ENCODE measurements at places on chromosomes 7 and 10.

- DNase-seq = no peak
Measured at GRCh38 chr7:136312592-136312991, 335.4 kb upstream of the MTPN start.

GRCh38 chr7:5238500-5238899 lies 44.2 kb upstream of the SLC29A4 start:
- DNase-seq = no peak

DNA sequence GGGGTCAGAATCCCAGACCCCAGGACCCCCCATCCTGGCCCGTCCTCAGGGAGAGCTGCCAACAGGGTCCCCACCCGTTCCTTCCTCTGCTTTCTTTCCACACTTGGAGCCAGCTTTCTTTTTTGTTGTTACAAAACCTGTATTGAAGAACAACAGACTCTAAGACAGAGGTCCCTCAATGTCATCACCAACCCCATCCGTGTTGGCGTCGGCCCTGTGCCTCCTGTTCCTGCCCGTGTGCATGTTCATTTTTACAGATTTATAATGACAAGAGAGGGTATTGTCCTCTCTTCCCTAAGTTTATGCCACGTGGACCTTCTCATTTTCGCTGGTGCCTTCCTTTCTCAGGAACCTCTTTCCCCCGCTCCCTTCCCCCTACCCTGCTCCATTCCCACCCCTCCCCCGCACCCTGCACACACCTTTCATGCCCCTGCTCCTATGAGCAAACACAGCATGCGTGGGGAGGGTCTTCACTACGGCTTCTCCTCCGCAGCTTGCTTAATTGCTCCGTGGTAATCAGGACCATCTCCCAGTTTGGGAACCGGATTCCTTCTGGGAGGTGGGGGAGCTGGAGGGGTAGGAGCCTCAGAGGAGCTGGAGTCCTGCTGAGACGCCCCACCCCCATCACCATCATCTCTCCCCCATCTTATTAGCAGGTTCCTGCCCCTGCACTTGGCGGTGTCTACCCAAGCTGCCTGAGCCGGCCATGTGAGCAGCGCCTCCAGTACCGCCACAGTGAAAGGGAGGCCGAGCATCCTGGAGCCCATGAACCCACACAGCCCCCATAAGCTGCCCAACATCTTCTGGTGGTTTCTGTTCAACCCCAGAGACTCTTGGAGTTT lies 88.0 kb upstream of the INSIG1 start:
- DNase-seq = no peak

DNA sequence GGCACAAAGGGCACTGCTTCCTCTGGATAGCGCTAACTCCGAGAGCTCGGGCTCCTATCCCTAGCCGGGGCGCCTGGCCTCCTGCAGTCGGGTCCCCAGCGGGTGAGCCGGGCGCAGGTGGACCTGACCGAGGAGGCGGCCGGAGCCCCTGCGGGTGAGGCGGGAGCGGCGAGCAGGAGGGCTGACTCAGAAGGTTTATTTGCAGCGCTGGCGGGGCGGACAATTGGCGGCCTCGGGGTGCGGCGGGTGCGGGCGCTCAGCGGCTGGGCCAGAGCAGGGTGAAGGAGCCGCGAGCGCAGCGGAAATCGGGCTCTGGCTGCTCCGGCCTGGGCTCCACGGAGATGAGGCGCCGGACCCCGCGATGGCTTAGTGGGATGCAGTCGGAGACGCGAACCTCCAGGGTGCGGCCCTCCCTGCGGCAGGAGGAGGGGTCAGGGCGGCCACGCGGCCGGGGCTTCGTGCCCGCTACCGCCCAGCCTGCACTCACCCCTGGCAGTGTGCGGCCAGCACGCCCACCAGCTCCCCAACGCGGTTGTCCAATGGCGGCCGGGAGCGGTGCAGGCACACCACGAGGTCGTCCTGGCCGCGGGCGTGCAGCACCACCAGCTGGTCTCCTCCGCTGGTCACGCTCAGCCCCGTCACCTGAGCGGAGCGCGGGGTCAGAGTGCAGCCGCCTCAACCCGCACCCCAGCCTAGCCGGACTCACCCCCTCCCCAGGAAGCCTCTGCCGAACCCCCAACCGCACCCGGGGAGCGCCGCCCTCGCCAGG lies 16.1 kb downstream of the MYO1G start:
- DNase-seq = peak; percentile 20

- DNase-seq = peak; percentile 64
Measured at GRCh38 chr7:39414224-39415035, 151.8 kb upstream of the YAE1 start.

DNA sequence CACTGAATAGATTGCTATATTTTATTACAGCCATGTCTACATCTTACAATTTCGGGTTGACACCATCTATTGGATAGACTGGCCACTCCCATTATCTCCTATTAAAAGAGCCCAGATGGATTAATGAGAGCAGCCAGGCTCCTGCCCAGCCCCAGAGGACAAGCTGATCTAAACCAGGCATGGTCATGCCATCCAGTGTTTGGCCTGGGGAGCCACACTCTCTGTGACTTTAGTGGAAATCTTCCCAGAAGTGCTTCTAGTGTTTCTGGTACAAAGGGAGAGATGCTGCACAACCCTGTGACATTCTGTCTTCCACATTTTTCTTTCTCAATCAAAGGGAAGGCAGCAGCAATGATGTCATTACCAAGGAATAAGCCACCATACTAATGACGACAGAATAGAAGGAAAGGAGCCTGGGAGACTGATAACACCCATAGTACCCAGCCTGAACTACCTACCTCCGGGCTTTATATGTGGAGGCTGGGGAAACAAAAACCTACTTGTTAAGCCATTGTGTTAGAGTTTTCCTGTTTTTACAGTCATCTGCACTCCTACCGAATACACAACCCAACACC lies 5.0 kb downstream of the NEBL start:
- DNase-seq = peak; percentile 8

DNA sequence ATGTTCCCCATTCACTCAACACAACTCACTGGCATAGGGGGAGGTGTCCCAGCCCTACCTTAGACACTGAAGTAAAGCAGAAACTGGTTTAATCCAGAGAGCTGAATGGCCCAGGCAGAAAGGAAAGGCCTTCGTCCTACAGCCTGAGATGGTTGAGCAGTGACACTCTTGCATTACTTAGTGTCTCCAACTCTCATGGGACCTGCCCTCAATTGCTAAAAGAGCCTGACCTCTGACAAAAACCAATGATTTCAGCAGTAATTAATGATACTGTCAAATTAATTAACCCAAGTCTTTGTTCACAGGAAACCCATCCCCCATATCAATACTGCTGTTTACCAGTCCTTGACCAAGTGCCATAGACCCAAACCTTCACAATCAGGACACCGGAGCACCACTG lies 48.6 kb downstream of the ICA1 start:
- DNase-seq = no peak

DNA sequence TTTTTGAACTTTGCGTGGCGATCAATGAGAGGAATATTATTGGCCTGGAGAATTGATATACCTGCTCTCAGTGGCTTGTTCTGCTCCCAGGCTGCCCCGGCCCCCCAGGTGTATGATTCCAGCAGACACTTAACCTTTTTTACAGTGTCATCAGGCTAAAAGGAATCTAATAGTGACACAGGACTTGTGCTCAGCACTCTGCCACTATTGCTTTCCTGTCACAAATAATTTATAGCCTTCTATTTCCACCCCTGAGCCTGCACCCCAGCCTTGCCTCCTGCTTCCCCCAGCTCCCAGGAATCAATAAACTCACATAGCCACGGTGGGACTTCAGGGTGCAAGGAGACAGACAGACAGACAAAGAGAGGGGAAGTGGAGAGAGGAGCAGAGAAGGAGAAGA lies 28.3 kb downstream of the PAX2 start:
- no peak for DNase-seq

- DNase-seq = peak; percentile 61
Measured at GRCh38 chr7:155669717-155670505, 25.4 kb downstream of the RBM33 start.

GRCh38 chr10:112955582-112956421 lies 5.8 kb downstream of the TCF7L2 start:
- DNase-seq = peak; percentile 89

DNA sequence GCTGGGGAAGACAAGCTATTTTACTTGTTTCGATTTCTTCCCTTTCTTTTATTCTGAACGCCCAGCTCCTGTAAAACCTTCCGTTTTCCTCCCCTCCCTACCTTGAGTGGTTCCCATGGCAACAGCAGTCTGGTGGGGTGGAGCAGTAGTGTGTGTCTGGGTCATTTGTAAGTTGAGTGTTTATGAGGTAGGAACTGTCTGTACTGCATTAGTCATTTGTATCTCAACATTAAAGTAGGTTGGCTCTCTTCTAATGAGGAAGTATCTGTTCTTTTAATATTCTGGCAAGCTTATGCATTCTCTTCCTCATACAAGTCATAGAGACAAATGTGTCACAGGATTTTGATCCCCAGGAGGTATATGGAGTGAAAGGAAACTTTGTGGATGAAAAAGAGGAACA lies 85.3 kb upstream of the CCDC6 start:
- DNase-seq = peak; percentile 51

- no peak for DNase-seq
Measured at GRCh38 chr7:100676501-100677306, 3.2 kb downstream of the GNB2 start.

- DNase-seq = no peak
Measured at GRCh38 chr10:95756809-95757684, 1.1 kb downstream of the ENTPD1 start.

- peak; percentile 60 for DNase-seq
Measured at GRCh38 chr7:44309271-44310091, 15.9 kb downstream of the CAMK2B start.

GRCh38 chr7:105621176-105621575 lies 39.9 kb upstream of the EFCAB10 start:
- no peak for DNase-seq

GRCh38 chr7:77205706-77206105 lies 6.1 kb upstream of the FGL2 start:
- DNase-seq = peak; percentile 49

DNA sequence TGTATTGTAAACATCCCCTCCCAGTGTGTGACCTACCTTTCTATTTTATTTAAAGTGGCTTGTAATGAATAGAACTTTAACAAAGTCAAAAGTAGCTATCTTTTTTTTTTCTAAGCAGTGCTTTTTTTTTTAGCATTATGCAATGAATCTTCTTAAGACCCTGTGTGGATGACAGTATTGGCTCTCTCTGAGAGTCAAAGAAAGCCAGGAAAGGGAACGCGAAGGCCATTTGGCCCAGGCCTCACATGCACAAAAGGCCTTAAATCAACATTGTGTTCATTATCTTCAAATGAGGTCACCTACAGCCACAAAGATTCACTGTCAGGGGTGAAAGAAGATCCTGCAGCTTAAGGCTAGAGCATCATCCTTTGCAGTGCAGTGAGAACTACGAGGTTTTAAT lies 721.5 kb downstream of the GRID1 start:
- DNase-seq = peak; percentile 6

GRCh38 chr10:50400694-50401093 lies 149.4 kb upstream of the ASAH2 start:
- no peak for DNase-seq

DNA sequence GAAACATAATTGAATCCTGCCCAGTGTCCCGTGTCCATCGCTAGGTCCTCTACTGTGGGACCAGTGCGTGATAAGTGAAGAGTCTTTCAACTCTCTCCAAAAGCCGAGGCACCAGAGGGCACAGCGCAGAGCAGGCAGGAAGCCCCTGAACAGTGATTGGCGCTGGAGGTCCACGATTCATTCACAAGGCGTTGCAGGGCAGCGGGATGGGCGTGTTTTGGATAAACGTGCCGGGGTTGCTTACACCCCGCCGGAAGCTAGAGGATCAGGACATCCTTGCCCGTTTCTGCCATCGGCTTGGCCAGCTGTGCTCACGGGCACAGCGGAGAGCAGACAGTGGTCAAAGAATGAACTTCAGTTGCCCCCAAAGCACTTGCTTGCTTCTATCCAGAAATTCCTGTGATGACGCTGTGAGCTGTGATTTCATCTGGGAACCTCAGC lies 86.0 kb upstream of the PFKP start:
- peak; percentile 40 for DNase-seq

- no peak for DNase-seq
Measured at GRCh38 chr7:156829669-156830336, 63.2 kb downstream of the LMBR1 start.

- no peak for DNase-seq
Measured at GRCh38 chr7:98346515-98347069, 54.3 kb downstream of the BAIAP2L1 start.

- no peak for DNase-seq
Measured at GRCh38 chr10:79494871-79495705, 17.2 kb upstream of the EIF5AL1 start.

GRCh38 chr7:12030116-12030515 lies 181.0 kb upstream of the TMEM106B start:
- DNase-seq = peak; percentile 79

DNA sequence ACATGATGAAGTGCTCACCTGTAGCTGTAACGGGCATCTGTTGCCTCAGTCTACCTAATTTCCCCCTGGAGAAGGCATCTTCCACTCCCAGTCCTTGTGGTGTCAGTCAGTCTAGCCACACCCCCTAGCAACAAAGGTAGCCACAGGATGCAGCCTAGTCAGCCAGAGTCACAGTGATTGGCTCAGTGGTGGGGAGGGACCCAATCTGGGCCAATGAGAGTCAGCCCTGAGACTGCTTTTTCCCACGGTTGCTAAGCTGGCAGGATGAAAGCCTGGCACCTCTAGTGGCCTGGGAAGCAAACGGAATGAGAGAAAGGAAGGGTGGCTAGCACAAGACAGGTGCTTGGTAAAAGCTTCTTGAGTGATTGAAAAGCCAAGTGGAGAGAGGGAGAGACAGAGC lies 118.6 kb downstream of the SH3PXD2A start:
- DNase-seq = peak; percentile 33

- no peak for DNase-seq
Measured at GRCh38 chr10:102027261-102027660, 28.7 kb downstream of the ARMH3 start.

DNA sequence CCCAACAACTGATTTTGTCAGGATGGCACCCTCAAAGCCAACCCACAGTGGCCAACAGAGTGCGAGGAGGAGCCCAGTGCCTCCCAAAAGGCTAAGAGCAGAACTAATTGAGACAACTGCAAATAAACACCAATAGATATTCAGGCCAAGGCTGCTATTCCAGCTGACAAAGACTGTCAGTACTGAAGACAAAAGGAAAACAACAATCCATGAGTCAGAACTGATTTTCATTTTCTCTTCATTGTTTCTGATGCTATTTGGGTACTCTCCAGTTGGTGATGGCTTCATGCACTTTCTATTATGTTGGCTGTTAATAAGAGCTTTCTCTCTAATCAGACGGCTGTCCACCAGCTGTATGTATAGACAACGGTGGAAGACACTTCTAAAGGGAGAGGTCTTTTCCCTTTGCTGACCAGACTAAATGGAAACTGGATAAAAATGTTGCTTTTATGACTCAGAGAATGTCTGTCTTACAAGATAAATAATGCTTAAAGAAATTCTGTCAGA lies 515.9 kb downstream of the PARD3 start:
- peak; percentile 40 for DNase-seq

GRCh38 chr10:117819304-117819703 lies 227.4 kb downstream of the RAB11FIP2 start:
- DNase-seq = no peak

DNA sequence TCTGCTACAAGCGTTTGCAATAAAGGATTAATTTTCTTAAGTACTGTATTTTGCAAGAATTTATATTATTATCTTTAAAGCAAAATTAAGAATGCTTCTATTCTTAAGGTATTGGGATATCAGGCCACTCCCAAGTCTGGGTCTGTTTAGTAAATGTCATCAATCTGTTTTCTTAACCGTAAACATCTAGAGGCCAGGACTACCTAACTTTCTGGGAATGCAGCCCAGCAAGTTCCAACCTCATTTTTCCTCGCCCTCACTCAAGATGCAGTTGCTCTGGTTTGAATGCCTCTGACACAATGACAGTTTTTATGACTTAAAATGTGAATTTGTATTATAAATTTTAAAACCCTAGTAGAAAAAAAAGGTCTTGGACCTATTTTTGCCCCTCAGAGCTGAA lies 143.5 kb downstream of the INHBA start:
- no peak for DNase-seq

- DNase-seq = no peak
Measured at GRCh38 chr7:19304086-19304485, 158.9 kb upstream of the FERD3L start.

All from fibroblast of skin of right biceps (primary cell).